Activated naive CD4-positive, alpha-beta T cell treated with anti-CD3 and anti-CD28 coated beads for 36 hours (primary cell): ENCODE measurements at places on chromosomes 5 and 9.

DNA sequence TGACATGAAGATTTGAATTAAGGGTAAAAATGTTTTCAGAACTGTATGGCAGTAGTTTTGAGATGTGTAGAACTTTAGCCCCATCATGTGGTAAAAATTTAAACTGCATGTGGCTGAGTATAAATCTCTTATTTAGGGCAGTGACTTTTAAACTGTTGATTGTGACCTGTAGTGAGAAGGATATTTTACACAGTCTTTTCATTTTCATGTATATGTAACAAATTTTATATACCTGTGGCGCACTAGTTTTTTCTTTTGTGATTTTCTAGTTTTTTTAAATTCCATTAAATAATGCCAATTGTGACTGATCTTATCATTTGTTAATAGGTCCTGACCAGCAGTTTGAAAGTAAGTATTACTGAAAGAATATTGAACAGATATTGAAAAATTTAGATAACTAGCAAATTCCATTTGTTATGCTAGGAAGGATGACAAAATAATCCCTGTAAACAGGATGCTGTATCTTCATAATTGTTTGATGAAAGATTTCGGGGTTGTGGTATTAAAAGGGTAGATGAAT is 47.2 kb downstream of the GPBP1 start:
- no peak for DNase-seq

DNA sequence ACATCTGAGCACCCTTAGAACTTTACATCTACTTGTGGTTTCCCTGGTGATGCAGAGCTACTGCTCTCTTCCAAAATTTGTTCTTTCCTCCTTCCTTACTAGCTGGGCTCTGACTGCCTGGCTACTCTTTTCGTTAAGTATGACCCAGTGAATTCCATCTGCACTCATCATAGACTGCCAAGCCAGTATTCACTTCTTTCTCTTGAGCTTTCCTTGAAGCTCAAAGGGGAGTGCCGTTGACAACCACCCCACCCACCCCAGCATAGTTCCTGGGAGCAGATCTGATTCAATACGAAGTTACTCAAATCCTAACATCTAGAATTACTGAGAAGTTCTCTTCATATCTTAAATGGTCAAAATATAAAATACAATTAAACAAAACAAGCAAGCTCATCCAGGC is 190.5 kb downstream of the ADAMTS12 start:
- no peak for DNase-seq

DNA sequence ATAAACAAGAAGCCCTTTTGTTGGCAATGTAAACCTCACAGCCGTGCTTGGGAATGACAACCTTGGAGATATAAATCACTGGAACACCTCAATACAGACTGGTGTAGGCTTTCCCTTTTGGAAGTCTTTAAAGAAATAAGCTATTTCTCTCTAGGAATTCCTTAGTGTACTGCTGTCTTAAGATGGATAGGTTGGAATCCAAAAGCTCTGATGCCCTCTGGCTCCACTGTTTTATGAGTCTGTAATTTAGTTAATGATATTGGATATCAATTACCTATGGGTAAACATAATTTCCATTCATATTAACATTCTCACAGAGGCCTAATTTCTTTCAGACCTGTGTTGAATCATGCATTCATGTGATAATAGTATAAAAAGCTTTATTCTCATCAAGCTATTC is 435.9 kb upstream of the MPDZ start:
- DNase-seq, result no peak

- DNase-seq, result no peak
These were observed 42.3 kb downstream of the PRELID2 start for GRCh38 chr5:145792840-145793239.

GRCh38 chr5:64183956-64184355 is 18.3 kb downstream of the RNF180 start:
- DNase-seq, result no peak
